ENCODE measurements at places on chromosomes 6 and 20.

- DNase-seq = no peak
These were observed 38.8 kb downstream of the RCAN2 start for GRCh38 chr6:46452312-46452917.

DNA sequence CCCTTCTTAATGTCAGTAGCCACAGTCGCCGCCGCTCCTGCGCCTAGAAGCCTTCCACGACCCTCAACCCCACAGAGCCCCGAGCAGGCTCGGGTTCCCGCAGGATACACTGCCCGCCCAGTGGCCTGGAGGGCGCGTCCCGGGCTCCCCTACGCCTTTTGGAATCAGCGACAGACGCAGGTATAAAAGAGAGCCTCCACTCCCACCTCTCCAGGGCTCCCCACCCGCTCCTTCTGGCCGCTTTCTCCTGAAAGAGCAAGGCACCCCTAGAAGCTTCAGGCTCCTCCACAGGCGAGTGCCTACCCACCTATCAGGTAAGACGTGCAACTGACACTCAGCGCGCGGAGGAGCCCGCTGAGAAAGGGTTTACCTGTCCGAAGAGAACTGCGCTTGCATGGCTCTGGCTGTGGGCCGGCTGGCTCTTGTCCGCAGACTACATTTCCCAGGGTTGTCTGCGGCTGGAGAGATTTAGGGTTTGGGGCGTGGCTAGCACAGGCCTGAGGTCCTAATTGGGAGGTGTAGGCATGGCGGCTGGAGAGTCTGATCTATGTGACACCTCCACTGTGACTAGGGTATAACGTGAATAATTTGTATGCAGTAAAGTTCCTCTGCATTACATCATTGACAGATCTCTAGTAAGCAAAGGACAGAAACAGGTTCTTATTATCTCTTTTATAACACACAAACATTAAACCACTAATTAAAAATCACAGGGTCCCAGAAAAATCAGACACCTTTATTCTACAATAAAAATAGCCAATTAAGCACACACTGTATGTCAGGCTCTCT is 13.5 kb upstream of the ZNF391 start:
- peak; percentile 81 for DNase-seq

DNA sequence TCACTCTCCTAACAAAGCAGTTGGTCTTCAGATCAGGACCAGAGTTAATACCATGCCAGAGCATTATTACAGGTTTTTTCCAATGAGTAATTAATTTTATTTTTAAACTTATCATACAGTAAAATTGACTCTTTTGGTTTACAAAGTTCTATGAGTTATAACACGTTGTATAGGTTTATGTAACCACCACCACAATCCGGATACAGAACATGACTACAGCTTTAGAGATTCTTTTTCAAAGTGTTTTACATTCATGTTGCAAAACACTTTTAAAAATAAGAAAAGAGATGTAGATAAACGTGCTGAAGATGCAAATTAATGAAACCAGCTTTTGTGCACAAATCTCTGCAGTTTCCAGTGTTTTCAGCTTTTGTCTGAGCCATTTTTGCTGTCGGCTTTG is 1.5 kb upstream of the TPBG start:
- DNase-seq = no peak

GRCh38 chr6:158775832-158776231 is 43.3 kb downstream of the EZR start:
- no peak for DNase-seq

GRCh38 chr20:50012282-50013263 is 29.8 kb downstream of the SNAI1 start:
- no peak for DNase-seq

DNA sequence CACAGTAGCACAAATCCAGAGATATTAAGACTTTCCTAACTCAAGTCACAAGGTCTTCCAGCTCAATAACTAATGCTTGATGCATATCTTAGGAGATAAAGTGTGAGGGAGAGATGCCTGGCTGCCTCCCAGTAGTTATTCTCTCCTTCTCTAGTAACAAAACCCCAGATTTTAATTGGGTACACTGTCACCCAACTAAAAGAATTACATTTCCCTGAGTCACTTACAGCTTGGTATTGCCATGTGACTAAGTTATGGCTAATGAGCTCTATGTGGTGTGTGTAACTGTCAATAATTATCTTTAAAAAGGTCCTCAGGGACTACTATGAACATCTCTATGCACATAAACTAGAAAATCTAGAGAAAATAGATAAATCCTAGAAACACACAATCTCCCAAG is 32.0 kb downstream of the KIF6 start:
- DNase-seq = no peak

- no peak for DNase-seq
These were observed 73.7 kb downstream of the SLC22A3 start for GRCh38 chr6:160421854-160422253.

- no peak for DNase-seq
These were observed 42.1 kb downstream of the KLHL31 start for GRCh38 chr6:53623497-53623896.

GRCh38 chr20:11178946-11179654 is 505.3 kb upstream of the JAG1 start:
- no peak for DNase-seq

GRCh38 chr20:38412877-38413577 is 22.1 kb downstream of the SNHG17 start:
- no peak for DNase-seq

DNA sequence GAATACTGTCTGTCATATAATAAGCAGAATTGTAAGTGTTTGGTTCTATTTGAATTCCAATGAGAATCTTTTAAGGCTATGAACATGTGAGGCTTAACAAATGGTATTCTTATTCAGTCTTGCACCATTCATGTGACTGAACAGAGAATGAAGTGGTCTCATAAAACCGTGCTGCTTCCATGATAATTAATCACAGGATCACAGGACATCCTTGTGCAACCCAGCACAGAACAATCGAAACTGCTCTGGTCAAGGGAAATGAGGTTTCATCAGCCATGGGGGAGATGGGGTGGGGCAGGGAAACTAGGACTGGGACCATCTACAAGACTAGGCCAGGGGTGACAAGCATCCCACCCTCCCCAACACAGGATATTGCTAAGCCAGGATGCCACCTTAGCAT is 6.0 kb downstream of the PPIL6 start:
- DNase-seq = no peak

DNA sequence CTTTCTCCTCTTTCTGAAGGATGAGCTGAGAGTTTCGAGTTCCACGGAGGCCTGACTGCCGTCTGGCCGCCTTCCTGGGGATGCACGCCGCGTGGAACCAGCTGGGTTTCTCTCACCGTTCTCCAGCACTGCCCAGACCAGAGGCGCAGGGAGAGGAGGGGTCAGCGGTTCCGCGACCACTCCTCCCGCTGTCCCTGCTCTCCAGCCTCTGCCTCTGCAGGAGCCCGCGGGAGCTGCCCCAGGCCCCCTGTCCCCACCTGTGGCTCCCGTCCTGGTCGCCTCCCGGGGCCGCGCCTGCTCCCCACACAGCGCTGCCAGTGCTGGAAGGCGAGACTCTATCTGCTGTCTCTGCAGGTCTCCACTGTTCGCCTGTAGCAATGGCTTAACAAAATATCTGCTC is 106.8 kb upstream of the AFDN start:
- no peak for DNase-seq

GRCh38 chr6:1281746-1282145 is 30.2 kb upstream of the FOXQ1 start:
- no peak for DNase-seq

GRCh38 chr6:29589423-29590048 is 4.6 kb downstream of the OR2H2 start:
- peak; percentile 61 for DNase-seq

GRCh38 chr20:33569802-33570391 is 80.0 kb downstream of the CBFA2T2 start:
- no peak for DNase-seq

GRCh38 chr6:161079566-161080262 is 88.1 kb downstream of the MAP3K4 start:
- peak; percentile 65 for DNase-seq

All from CD4-positive, alpha-beta T cell treated with Interleukin-15 for 4 hours (primary cell).